Natural killer cell (primary cell): ENCODE measurements at places on chromosomes 11 and 22. TPM values are rescaled to one million over a fixed set of nuclear protein-coding genes. Genes with fewer than 3 reads are reported as not detected.

- no peaks in the 10 kb centered on the region for H3K27me3 ChIP-seq
- no peak overlapping the region for H3K4me3 ChIP-seq
- peaks cover 5% of the 10 kb centered on the region for H3K36me3 ChIP-seq
- H3K4me1 ChIP-seq: no peaks in the 10 kb centered on the region
These were observed 52.7 kb downstream of the SCN3B start for GRCh38 chr11:123601743-123602142.

The IFT27 gene
- total RNA-seq: 30.1 TPM

- no peak overlapping the region for H3K4me3 ChIP-seq
- no peaks in the 10 kb centered on the region for H3K4me1 ChIP-seq
- no peaks in the 10 kb centered on the region for H3K27me3 ChIP-seq
- H3K27ac ChIP-seq: no peak overlapping the region
- H3K36me3 ChIP-seq: peaks cover 5% of the 10 kb centered on the region
These were observed 57.9 kb downstream of the PANX1 start for GRCh38 chr11:94186342-94187203.

DNA sequence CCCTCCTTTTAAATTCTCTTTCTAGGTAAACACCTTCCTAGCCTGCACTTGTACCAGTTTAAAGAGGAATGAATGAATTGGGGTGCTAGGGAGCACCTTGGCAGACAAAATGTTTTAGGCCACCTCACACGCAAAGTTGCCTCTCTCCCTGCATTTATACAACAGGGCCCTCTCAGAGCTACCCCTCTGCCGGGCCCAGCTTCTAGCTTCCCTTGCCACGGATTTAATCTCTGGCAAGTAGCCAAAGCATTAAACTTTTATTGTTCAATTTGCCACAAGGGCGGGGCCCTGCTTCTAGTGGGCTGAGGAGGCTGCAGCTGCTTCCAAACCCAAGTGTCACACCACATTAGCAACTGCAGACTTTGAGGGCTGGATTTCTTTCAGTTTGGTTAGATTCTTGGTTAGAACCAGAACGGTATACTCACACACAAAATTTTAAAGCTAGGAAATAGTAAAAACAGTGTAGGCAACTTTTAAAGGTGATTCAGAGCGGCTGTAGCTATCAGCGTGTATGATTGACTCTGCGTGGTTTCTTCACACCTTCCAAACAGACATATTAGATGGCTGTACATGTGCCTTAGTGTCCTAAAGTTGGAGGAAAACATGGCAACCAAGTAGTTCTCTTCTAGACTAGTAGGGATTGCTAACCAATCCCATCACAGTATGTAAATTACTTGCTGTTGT is 6.5 kb downstream of the KREMEN1 start:
- no peak overlapping the region for H3K4me3 ChIP-seq
- peak; percentile 32 for DNase-seq
- H3K36me3 ChIP-seq: no peaks in the 10 kb centered on the region
- H3K27me3 ChIP-seq: peaks cover 26% of the 10 kb centered on the region
- no peak overlapping the region for H3K27ac ChIP-seq
- peaks cover 10% of the 10 kb centered on the region for H3K4me1 ChIP-seq

DNA sequence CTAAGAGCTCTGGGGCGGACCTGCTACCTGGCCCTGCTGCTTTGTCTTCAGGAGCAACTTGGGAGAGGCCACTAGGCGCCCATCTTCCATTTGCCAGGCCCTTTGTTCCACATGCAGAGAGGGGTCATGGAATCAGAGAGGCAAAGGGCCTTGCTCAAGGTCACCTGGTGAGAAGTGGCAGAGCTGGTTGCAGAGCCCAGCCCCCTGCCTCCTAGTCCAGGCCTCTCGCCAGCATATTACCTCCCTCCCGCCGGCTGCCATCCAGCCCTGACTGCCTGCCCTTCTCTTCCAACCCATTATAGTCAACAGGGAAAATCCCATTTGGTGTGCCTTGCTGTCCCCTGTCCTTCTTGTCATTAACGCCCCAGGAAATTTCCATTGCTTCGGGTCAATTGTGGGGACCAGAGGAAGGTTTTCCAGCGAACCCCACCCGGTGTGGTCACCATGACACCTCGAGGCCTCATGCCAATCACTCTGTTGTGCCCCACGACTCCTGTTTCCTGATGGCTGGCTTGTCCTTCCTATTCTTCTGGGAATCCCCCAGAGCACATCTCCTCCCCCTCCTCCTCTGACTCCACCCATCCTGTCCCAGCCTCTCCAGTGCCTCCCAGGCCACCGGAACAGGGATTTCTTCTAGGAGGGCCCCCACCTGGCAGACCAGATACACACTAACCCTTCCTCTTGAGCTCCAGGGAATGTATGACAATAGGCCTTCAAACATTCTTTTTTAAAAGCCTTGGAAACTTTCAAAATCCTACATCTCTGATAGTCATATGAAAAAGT is 77.0 kb downstream of the NECTIN1 start:
- DNase-seq: no peak
- no peak overlapping the region for H3K27ac ChIP-seq
- no peak overlapping the region for H3K4me3 ChIP-seq
- no peaks in the 10 kb centered on the region for H3K4me1 ChIP-seq

DNA sequence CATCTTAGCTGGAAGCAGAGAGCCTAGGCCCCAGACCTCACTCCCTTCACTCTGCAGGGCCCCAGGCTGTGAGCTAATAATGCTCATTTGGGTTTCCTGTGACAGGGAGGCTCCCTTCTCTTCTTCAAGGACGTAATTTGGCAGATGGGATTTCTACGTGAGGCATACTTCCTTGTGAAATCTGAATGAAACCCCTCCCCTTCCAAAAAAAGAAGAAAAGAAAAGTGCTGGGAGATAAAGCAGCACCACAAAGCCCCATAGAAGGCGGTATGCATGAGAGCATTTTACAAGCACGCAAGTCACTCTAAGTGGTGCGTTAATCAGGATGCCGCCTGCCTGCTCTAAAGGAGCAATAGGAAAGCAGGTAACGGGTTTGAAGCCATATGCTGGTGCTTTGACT is 5.7 kb downstream of the P2RX3 start:
- no peaks in the 10 kb centered on the region for H3K27me3 ChIP-seq
- no peaks in the 10 kb centered on the region for H3K36me3 ChIP-seq
- DNase-seq: no peak
- H3K27ac ChIP-seq: no peak overlapping the region
- H3K4me1 ChIP-seq: peaks cover 12% of the 10 kb centered on the region

DNA sequence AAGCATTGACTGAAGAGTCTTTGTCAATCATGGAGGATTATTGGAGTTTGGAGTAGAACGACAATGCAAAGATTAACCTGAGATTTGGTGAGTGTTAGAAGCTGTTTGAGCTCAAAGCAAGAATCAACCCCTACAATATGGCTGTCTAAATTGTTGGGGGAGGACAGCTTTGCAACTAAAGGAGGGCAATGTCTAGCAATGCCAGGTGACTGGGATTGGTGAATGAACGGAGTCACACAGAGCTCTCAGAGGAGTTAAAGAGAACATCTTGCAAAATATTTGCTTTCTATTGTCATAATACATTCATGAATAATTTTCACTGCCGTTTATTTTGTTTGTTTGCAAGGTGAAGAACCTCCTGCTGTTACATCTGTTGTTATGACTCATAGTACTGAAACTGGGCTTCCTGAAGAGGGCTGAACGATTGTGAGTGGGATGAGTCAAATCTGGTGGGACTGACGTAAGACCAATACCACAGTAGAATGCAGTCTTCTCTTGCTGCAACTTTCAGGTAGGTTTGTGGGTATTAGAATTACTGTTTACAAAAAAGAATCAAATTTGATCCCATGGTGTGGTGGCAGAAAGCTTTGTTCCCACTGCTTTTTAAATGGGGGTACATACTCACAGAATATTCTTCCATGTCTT is 281.9 kb downstream of the CADM1 start:
- no peak overlapping the region for H3K4me3 ChIP-seq
- peak overlapping the region; percentile 50 for H3K27ac ChIP-seq
- no peaks in the 10 kb centered on the region for H3K36me3 ChIP-seq
- no peaks in the 10 kb centered on the region for H3K27me3 ChIP-seq

GRCh38 chr22:28174509-28174908 is 255.5 kb upstream of the PITPNB start:
- no peak overlapping the region for H3K27ac ChIP-seq
- no peaks in the 10 kb centered on the region for H3K4me1 ChIP-seq
- no peaks in the 10 kb centered on the region for H3K36me3 ChIP-seq
- no peak overlapping the region for H3K4me3 ChIP-seq
- H3K27me3 ChIP-seq: no peaks in the 10 kb centered on the region
- no peak for DNase-seq

- no peak for DNase-seq
- H3K27ac ChIP-seq: no peak overlapping the region
- no peaks in the 10 kb centered on the region for H3K27me3 ChIP-seq
- no peak overlapping the region for H3K4me3 ChIP-seq
These were observed 109.3 kb downstream of the ARFGAP2 start for GRCh38 chr11:47067401-47067800.

DNA sequence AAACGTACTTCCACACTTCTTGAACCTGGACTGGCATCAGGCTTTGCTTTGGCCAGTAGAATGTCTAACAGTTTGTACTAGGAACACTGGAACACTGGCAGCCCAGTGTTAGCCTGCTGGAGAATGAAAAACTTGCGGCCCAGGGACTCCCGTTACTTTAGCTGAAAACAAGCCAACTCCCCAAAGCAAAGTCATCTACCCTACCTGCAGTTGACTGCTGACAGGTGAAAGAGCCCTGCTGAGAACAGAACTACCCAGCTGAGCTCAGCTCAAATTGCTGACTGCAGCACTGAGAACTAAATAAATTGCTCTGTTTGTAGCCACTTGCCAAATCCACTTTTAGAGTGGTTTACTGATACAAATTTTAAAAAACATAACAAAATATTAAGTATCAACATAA is 342.5 kb downstream of the LRRC4C start:
- H3K27ac ChIP-seq: no peak overlapping the region
- no peak for DNase-seq
- H3K36me3 ChIP-seq: no peaks in the 10 kb centered on the region
- no peaks in the 10 kb centered on the region for H3K27me3 ChIP-seq

GRCh38 chr11:57390535-57390934 is at the start of gene PRG2:
Gene PRG2, minus strand, starts transcription at chr11:57390650. Its CDS starts 706 bp downstream, at chr11:57389944.
- H3K27me3 ChIP-seq: no peaks in the 10 kb centered on the region
- H3K4me1 ChIP-seq: no peaks in the 10 kb centered on the region
- no peak within 1 kb of the TSS for H3K4me3 ChIP-seq
- H3K36me3 ChIP-seq: no peaks in the 10 kb centered on the region

DNA sequence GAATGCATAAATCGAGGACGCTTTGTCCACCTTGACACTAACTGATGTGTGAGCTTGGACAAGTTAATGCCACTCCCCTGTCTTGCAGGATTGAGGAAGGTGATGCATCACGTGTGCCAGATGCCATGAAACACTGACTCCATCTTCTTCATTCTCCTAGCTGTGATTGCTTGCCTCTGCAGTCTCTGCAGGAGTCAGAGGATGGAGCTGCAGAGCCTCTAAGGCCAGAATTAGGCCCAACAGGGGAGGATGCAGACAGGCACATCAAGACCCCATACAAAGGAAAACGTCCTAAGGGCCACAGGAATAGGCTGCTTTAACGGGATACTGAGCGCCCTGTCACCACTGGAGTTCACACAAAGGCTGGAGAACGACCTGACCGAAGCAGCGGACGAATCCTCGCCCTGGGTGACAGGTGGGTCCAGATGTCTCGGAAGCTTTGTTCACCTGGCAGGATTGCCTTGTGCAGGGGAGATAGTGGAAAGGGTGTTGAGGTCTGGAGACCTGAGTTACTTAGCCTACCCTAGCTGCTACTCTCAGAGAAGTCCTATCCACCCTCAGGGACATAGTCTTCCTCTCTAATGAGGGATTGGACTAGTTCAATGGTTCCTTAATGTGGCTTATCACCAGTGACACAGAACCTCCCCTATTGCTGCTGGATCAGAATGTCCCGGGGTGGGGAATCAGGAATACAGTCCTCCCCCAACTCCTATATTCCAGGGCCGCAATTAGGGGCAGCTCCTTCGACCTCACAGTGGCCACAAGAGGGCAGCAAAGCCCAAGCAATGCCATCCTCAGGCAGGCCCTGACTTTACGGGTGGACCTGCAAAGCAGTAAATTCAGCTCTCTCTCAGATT is 32.4 kb downstream of the DBX1 start:
- H3K27ac ChIP-seq: no peak overlapping the region
- H3K4me3 ChIP-seq: no peak overlapping the region
- peak; percentile 62 for DNase-seq
- no peaks in the 10 kb centered on the region for H3K36me3 ChIP-seq
- peaks cover 11% of the 10 kb centered on the region for H3K27me3 ChIP-seq

GRCh38 chr11:18459634-18460033 is 4.0 kb downstream of the LDHAL6A start:
- DNase-seq: no peak
- no peaks in the 10 kb centered on the region for H3K27me3 ChIP-seq
- H3K4me3 ChIP-seq: no peak overlapping the region
- H3K36me3 ChIP-seq: no peaks in the 10 kb centered on the region

DNA sequence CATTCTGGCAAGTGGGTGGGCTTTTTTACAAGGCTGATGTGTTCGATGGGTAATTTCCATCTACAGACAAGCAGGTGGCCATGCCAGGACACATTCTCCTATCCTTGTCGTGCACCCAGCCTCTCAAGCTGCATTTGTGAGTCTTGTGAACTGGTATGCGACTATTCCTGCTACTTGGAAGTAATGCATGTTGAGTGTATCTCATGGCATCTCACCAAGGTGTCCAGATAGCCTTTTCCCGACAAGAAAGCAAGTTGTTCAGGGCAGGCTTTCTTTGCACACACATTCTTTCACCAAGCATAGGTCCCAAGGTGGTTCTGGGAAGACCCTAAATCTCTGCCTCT is 18.8 kb upstream of the SYT13 start:
- H3K27me3 ChIP-seq: no peaks in the 10 kb centered on the region
- H3K36me3 ChIP-seq: no peaks in the 10 kb centered on the region
- no peak overlapping the region for H3K4me3 ChIP-seq
- DNase-seq: no peak
- H3K27ac ChIP-seq: no peak overlapping the region
- no peaks in the 10 kb centered on the region for H3K4me1 ChIP-seq

The RGL4 gene
- total RNA-seq: 14.5 TPM

The GDPD5 gene
- 95.2 TPM for total RNA-seq

DNA sequence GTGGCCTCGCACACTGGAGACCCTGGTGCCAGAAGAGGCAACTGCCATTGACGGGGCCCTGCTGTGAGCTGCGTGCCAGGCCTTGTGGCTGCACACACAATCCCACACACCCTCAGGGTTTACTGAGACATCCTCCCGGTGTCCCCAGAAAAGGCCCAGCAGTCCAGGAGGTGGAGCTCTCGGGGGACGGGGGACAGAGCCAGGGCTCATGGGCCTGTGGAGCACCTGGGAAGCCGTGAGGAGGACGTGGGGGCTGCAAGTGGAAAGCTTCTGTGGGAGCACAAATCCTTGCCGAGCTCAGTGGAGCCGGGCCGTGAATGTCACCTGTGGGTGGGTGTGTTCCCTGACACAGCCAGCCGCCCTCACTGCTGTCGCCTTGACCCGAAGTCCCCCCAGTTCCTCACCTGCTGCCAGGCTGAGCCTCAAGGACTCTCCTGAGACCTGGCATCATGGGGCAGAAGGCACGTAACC is 609.7 kb downstream of the TBC1D22A start:
- no peak overlapping the region for H3K4me3 ChIP-seq
- DNase-seq: no peak
- H3K27me3 ChIP-seq: no peaks in the 10 kb centered on the region
- H3K27ac ChIP-seq: no peak overlapping the region
- H3K36me3 ChIP-seq: no peaks in the 10 kb centered on the region

The NDUFC2 gene
- 60.2 TPM for total RNA-seq

The MOGAT2 gene
- not detected for total RNA-seq
